RCC 7860 (cell line): ENCODE measurements at places on chromosomes 16 and 17.
A peak's percentile ranks its signal among the peaks of the same experiment; 100 is the strongest.

GRCh38 chr16:20683812-20684211 is 13.7 kb downstream of the ACSM1 start:
- DNase-seq, result no peak

- DNase-seq, result peak; percentile 11
Observed at GRCh38 chr16:1188432-1189189, 35.7 kb downstream of the CACNA1H start.

DNA sequence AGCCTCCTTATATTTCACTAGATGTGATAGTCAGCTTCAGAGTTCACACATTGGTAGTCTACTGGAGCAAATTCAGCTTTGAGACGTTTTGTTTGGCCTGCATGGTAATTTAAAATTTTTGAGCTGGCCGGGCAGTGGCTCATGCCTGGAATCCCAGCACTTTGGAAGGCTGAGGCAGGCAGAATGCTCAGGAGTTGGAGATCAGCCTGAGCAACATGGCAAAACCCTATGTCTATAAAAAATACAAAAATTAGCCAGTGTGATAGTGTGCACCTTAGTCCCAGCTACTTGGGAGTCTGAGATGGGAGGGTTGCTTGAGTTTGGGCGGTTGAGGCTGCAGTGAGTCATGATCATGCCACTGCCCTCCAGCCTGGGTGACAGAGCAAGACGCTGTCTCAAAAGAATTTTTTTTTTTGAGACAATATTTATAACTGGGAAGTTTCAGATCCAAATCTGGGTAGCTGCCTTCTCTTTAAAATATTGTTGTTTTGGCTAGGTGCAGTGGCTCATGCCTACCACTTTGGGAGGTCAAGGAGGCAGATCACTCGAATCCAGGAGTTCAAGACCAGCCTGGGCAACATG is 4.8 kb upstream of the BLMH start:
- no peak for DNase-seq

DNA sequence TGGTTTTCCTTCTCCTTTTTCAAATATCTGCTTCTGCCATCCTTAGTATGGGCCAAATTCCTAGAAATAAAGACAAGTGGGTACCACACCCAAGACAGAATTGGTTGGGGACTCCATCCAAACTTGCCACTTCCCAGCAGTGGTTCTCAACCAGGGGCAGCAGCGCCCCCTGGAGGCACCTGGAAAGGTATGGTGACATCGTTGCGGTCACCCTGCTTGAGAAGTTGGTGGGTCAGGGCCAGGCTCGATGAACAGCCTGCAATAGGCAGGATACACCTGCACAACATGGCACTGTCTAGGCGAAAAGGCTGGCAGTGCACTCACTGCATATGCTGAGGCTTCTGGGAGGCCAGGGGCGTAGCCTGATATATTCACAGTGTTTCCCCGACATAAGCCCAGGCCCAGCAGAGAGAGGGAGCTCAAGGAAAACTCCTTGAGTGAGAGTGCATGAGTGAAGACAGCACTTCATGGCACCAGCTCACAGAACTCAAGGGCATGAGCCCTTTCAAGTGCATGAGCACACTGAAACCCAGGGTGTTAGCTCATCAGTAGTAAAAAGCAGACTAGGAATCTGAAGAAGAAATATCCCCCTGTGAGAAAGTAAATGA is 57.7 kb downstream of the CMC2 start:
- no peak for DNase-seq

DNA sequence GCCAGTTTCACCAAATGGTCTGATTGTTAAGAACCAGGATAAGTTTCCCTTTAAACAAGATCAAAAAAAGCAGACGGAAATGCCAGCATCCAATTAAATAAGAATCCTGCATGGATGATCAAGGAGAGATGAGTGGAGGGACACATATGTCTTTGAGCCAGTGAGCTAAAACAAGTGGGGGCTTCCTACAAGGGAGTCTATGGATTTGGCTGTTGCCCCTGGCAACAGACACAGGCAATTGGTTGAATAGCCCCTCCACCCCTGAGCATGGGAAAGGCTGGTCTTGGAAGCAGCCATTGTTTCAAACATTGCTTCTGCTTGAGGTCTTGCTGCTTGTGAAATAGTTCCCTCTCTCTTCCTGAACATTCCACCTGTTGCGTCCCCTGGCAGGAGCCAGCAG is 374.7 kb upstream of the ERCC4 start:
- DNase-seq, result no peak

GRCh38 chr17:28982131-28982793 is 23.6 kb downstream of the SEZ6 start:
- DNase-seq, result no peak

GRCh38 chr17:50681263-50682200 is 26.2 kb downstream of the ANKRD40 start:
- DNase-seq, result peak; percentile 57

DNA sequence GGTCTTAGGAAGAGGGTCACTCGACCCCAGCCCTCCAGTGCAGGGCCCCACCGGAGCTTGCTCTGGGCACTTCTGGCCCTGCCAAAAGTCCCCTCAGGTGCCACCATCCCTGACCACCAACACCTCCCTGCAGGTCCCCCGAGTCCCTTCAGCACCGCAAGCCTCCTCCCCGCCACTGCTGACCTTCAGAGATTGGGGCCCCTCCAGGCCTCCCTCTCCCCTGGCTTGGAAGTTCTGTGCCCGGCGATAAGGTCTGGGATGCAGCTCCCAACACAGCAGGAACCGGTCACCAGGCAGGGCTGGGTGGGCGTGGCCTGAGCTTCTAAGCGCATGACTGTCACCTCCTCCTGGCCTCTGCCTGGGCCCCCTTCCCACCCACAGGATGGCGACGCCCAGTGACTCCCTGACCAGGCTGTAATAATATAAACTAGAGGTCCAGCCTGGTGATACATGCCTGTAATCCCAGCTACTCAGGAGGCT is 11.2 kb downstream of the PIEZO1 start:
- peak; percentile 88 for DNase-seq

DNA sequence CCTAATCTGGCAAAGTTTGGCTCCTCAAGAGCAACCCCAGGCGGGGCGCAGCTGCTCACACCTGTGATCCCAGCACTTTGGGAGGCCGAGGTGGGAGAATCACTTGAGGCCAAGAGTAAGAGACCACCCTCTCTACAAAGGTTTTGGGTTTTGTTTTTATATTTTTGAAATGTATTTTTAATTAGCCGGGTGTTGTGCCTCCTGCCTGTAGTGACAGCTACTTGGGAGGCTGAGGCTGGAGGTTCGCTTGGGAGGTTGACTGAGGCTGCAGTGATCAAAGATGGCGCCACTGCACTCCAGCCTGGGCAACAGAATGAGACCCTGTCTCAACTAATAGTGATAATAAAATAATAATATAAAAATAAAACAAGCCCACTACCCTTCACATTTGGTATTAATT is 756 bp upstream of the USP7 start:
- no peak for DNase-seq

GRCh38 chr16:58940609-58941008 is 206.5 kb upstream of the GOT2 start:
- DNase-seq, result no peak

GRCh38 chr17:48612854-48613691 is 2.0 kb downstream of the HOXB8 start:
- DNase-seq, result no peak

- no peak for DNase-seq
Observed at GRCh38 chr17:44979426-44979995, 11.4 kb upstream of the C1QL1 start.

DNA sequence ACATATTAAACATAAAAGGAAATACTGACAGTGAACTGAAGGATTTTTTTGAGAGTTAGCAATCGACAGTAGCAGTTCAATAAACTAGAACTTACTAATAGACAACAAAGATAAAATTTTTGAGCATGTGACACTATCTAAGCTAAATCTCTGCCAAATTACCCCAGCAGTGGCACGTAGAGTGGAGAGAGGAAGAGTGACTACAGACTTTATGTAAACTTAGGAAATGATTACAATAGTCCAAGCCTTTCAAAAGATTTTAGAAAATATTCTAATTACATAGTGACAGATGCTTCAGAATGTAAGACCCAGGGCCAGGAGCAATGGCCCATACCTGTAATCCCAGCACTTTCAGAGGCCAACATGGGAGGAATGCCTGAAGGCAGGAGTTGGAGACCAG is 52.4 kb downstream of the CFDP1 start:
- no peak for DNase-seq

DNA sequence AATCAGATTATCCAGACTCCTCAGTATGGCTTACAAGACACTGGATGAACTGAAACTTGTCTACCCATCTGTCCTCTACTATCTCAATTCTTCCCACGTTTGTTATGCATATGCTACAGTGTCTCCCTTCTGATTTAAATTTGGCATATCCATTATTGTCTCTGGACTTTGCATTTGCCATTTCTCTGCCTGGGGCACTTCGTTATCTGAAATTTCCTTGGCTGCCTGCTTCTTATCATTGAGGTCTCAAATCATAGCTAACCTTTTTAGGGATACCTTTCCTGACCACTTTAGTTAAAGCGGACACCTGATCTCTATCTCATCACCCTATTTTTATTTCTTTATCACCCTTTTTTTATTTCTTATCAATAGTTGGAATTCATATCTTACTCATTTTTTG is 853.4 kb downstream of the KCNJ2 start:
- DNase-seq, result no peak

- no peak for DNase-seq
Observed at GRCh38 chr16:78218279-78218678, 118.8 kb downstream of the WWOX start.

GRCh38 chr16:85901773-85902365 is 2.9 kb downstream of the IRF8 start:
- no peak for DNase-seq

GRCh38 chr17:61408151-61409041 is 8.8 kb downstream of the TBX2 start:
- no peak for DNase-seq

GRCh38 chr17:39057701-39058206 is 90.6 kb upstream of the FBXO47 start:
- DNase-seq, result no peak

DNA sequence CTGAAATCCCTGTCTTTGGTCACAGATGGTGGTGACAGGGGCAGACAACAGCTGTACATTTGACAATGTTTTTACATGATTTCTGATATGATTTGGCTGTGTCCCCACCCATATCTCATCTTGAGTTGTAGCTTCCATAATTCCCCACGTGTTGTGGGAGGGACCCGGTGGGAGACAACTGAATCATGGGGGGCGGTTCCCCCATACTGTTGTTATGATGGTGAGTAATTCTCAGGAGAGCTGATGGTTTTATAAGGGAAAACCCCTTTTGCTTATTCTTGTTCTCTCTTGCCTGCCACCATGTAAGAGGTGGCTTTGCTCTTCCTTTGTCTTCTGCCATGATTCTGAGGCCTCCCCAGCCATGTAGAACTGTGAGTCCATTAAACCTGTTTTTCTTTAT is 353.9 kb downstream of the CPPED1 start:
- no peak for DNase-seq

DNA sequence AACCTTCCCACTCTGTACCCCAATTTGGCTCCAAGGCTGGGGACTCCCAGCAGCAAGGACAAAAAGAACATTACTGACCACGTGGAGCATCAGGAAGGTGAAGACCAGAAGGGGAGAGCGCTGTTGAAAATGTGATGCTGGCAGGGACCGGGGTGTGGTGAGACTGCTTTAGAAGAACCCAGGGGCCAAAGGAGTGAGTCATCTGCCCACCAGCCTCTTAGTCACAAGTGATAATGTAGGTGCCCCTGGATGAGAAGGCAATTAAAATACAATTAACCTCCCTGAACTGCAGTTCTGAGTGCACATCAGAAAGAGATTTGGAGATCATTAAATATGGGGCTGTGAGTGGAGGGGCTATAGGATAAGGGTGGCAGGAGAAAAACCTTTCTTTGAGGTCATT is 366.6 kb upstream of the CCL2 start:
- DNase-seq, result no peak

DNA sequence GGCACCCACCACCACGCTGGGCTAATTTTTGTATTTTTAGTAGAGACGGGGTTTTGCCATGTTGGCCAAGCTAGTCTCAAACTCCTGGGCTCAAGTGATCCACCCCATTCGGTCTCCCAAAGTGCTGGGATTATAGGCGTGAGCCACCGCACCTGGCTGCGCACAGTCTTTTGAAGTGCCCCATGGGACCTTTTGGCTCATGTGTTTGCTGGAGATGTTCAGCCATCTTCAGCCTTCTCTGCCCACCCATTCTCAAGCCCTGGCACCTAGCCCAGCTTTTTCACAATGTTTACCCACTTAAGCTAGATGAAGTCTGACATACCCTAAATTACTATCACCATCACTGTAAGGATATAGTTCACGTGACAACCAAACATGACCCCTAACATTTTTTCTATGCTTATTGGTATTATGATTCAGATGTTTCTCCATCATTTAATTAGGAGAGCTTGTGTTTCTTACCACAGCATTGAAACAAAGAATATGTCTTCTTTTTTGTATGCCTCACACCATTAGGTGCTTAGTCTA is 32.3 kb downstream of the PECAM1 start:
- no peak for DNase-seq

DNA sequence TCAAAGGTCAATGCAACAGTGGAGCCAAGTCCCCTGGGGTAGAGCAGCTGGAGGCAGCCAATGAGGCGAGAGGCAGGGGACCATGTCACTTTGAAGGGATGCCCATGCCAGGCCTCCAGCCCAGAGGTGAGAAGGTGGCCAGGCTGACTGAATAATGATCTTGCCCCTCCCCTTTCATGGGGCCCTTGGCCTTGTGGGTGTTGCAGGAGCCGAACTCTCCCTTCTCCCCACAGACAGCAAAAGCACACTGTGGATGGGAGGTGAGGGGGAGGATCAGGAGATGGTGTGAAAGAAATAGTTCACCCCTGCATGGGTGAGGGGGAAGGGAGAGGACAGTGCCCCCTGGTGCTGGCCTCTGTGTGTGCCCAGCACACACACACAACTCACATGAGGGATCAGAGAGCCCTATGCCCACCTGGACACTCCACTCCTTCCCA is 15.8 kb upstream of the TBX21 start:
- no peak for DNase-seq

DNA sequence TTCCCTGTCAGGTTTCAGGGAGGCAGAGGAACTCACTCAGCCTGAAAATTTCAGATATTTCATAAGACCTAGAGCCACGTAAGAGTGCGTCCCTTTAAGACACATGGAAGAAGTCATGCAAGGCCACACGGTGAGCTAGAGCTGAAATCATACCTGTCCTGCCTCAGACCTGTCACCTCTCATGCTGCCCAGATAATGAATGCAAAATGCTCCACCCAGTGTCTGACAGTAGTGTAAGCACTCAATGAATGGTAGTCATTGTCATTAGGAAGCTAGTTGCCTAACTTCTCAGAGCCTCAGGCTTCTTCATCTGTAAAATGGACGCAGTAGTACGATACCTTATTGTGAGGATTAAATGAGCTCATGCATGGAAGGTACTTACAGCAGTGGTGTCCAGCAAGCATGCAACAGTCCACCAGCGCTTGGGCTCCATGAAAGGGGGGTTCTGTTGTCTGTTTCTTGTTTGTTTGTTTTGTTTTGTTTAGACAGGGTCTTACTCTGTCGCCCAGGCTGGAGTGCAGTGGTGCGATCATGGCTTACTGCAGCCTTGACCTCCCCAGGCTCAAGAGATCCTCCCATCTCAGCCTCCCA is 60.7 kb downstream of the WSB1 start:
- DNase-seq, result no peak
